GM12891 (cell line): ENCODE measurements at places on chromosomes 2 and 18.
A peak's percentile ranks its signal among the peaks of the same experiment; 100 is the strongest.

GRCh38 chr18:6476880-6477279 is 62.2 kb upstream of the L3MBTL4 start:
- no peak for DNase-seq

DNA sequence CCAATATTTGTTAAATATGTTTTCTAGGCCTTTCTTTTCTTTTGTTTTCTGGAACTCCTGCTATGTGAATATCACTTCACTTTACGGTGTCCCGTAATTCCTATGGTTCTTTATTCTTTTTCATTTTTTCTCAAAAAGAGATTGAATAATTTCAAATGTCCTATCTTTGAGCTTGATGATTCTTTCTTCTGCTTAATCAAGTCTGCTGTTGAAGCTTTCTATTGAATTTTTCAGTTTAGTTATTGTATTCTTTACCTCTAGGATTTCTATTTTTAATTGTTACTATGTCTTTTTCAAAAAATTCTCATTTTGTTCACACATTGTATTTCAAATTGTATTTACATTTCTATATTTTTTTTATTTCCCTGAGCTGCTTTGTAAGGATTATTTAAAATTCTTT is 45.5 kb upstream of the COL3A1 start:
- no peak for DNase-seq

GRCh38 chr2:151828890-151829324 is 686 bp upstream of the ARL5A start:
- no peak for DNase-seq

DNA sequence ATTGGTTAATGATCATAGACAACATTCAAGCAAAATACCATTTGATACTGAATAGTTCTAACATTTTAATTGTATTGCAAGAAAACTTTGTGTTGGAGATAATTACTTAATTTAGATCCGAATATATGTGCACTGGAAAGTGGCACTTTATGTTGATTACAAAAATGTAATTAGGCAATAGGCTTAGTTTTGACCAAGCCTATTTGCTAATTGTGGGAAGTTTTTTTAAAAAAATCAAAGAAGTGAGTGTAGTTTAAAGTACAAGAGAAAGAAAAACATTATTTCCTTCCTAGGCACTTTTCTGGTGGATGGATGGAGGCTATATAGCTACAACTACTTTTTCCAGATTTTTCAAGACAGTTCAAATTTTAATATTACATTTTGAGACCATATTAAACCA is 18.3 kb upstream of the PELI1 start:
- no peak for DNase-seq

GRCh38 chr2:49577041-49577440 is 422.7 kb upstream of the FSHR start:
- no peak for DNase-seq

DNA sequence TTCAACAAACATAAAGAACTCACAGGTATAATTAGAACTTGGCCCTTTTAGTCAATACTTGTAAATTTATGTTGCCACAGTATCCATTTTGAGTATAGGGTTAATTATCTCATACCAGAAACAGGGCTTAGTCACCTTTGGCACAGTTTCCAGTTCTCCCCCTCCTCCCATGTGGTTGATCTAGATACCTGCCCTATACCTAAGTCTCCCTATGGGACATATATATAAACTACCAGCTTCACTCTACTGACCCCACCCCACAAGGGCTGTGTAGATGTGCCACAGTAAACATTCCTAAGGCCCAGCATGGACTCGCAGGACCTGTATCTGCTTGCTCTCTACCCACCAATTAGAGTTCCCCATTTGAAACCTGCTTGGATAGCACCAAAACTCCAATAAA is 371.7 kb upstream of the RND3 start:
- DNase-seq, result no peak

GRCh38 chr2:12416600-12416999 is 300.1 kb upstream of the TRIB2 start:
- DNase-seq, result no peak

DNA sequence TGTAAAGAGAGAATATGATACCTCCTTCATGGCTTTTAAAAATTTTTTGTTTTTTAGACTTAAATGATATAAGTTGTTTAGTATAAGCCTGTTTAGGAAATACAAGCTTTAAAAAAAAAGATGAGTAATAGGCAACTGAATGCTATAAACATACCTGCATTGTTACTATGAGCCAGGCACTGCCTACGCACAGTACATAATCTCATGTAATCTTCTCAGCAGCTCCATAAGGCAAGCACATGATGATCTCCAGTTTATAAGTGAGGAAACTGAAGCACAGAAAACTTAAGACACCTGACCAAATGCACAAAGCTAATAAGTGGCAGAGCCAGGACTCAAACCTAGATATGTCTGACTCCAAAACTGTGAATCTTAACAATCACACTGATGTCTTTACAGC is 156.3 kb upstream of the SLC1A4 start:
- no peak for DNase-seq

DNA sequence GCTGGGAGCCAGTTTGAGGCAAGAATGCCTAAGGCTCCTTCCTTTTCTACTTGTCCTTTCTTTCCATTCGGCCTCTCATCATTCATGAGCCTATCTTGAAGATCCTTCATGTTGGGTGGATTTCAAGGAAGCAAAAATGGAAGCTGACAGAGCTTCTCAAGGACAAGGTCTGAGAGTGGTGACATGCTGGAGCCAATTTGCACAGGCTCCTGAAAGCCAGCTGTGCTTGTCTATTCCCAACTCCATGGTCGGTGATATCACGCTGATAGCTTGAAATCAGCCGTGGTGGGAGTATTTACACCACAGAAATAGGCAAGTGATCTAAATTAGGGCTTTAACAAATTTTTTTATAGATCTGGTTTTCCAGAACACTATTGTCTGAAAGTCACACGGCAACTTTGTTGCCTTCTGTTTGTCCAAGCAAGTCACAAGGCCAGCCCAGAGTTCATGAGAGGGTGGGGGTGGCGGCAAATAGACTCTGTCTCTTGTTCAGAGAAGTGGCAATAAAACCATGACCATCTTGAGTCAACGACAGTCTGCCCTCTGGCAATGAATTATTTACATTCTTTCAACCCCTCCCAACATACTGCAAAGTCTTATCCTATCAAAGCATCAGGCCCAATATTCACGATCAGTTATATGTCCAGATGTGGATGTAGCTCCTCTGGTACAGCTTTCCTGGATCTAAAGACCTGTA is 49.9 kb upstream of the SLC35F5 start:
- DNase-seq, result no peak

- DNase-seq, result no peak
Measured at GRCh38 chr18:48662011-48662661, 123.3 kb downstream of the CTIF start.

GRCh38 chr2:6944555-6944954 is 27.3 kb downstream of the RNF144A start:
- no peak for DNase-seq

DNA sequence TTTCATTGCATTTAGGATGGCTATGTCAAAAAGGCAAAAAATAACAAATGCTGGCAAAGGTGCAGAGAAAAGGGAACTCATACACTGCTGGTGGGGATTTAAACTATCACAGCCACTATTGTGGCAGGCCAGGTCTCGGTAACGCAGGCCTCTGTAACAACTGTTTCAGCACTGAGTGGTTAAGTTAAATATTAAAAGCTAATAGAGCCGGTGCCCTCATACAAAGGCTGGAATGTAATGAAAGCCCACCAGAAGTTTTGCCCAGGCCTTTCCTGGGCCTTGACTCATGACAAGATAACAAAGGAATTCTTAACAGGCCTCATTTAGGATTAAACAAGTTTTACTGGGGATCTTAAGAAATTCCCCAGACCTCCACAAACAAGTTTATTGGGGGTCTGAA is 10.7 kb downstream of the MERTK start:
- no peak for DNase-seq

- DNase-seq, result no peak
Measured at GRCh38 chr2:27158468-27158867, 9.7 kb downstream of the TCF23 start.

DNA sequence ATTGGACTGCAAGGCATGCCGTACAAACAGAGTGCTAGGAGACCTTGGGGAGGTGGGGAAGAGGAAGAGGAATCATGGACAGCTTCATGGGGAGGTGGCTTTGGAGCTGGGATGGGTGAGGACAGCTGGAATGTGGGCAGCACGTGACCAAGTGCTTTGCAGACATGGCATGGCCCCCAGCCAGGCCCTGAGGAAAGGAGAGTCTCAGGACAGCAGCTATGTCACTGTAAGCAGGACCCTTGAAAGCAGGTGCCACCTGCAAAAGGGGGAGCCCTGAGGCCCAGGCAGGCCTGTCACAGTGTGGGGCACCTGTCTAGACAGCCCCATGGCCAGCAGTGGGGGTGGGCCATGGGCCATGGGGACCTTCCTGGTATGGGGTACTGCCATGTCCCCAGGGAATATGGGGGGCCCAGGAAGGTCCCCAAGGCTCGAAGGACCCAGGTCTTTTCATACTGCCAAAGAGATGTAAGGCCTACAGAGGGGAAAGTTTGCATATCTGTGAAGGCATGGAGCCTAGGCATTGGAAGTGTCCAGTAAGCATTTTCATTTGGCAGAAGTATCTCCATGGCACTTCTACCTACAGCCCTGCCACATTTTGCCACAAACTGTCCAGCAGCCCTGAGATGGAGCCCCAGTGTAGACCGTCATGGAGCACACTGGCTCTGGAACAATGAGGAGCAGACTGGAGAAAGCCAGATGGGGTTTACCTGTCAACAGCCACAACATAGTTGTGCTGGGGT is 9.9 kb downstream of the PAX8 start:
- DNase-seq, result no peak

- peak; percentile 86 for DNase-seq
Measured at GRCh38 chr2:62456721-62457539, 49.1 kb downstream of the TMEM17 start.

DNA sequence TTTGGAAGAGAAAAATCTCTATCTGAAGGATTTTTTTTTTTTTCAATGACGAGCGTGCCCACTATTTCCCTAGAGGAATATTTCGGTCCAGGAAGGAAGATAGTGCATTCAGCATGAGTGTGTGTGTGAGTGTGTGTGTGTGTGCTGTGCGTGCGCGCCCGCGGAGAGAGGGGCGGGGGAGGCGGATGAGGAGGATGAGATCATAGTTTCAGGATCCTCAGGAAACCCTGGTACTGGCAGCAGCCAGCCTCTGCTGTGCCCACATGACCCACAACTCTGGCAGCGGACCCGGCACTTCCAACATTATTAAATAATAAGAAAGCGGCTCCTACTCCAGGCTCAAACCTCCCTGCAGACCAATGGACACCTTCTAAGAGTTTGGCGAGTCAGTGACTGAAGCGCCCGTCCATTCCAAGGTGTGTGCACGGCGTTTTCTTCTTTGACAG is 217.0 kb upstream of the DTNA start:
- DNase-seq, result no peak

- no peak for DNase-seq
Measured at GRCh38 chr2:196184921-196185320, 13.5 kb upstream of the STK17B start.

GRCh38 chr2:122999258-122999657 is 1025.8 kb upstream of the CNTNAP5 start:
- DNase-seq, result no peak

GRCh38 chr2:26463244-26464192 is 14.4 kb downstream of the OTOF start:
- no peak for DNase-seq

DNA sequence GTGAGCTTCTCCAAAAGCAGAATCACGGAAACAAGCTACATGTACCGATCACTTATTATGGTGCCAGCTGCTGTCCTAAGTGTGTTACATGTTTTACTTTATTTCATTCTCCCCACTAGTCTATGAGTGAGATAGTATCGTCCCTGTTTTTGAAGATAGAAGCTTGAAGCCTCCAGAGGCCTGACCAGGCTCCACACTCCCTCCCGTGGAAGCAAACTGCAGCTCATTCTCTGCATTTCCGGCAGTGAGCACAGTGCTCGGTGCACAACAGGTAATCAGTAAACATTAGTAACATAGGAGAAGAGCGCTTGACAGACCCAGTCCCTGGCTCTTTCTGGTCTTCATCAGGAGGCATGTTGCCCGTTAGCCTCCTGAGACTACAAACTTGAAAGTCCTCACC is 72.9 kb downstream of the ZBTB7C start:
- DNase-seq, result no peak

DNA sequence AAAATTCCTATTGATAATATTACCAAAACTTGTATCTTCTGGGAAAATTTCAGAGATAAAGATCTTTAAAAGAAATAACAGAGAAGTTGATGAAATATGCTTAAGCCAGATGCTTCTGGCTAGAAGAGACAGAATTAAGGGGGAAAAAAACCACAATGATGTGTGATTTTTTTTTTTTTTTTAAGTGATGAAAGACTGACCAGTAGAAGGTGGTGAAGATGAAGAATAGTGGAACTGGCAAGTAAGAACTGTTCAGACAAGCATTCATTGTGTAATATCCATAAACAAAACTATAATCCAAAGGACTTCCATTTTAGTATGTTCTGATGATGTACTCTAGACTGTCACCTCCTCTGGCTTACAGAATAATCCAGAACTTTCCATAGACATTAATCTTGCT is 89.8 kb downstream of the INO80D start:
- no peak for DNase-seq

DNA sequence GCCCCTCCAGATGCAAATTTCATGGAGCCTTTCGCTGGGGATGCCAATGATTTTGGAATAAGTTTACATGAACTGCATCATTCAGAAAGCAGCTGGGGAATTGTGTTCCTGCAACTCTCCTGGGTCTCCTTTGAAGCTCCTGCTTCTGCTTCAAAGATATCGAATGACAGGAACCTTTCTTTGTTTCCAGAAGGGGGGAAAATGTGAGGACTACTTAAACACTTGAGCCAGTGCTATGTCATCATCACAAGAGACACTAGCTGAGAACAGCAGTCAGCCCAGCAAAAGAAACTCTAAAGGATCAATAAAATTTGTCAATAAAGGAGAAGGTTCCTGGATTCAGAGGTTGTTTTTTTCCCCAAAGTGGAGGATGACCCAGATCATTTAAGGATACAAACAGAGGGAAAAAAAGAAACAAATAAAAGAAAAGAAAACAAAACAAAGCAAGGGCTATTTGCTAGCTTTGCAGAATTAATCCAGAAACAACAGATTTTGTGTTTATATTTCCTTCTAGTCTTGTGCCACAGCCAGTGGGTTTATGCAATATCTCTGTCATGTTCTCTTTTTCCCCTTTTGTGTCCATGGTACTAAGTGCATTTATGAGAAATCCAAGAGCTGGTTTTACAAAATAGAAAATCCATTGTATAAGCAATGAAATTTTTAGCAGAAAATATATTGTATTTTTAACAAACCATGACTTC is 463.7 kb downstream of the CDH2 start:
- DNase-seq, result no peak

DNA sequence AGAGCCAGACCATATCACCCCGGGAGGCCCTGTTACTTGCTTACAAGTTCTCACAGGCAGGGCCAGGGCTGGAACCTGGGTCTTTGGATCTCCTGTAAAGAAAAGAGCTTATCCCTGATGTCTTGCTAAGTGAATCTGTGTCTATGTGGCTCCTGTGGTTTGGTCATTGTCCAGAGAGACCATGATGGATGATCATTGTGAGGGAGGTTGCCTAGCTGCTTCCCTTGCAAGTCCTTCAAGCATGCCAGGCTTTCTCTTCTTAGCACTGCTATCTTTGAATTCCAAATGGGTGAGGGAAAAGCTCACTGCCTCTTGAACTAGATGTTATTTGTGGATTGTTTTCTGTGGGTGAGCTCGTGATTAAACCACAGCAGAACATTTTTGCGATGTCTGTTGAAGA is 151.6 kb downstream of the FSHR start:
- no peak for DNase-seq
